Right forelimb (tissue), 1 donor: ENCODE measurements at places on chromosomes 4 and X.
A peak's percentile ranks its signal among the peaks of the same experiment; 100 is the strongest.

- no peak for DNase-seq
Observed at GRCh38 chrX:15874672-15875071, 20.1 kb upstream of the AP1S2 start.

- no peak for DNase-seq
Observed at GRCh38 chrX:8341814-8342590, 122.6 kb upstream of the VCX3B start.

GRCh38 chr4:77155631-77156452, 1.2 kb upstream of the CCNG2 start:
- DNase-seq = no peak

GRCh38 chr4:8463811-8464210, 23.2 kb downstream of the TRMT44 start:
- DNase-seq = no peak

- DNase-seq = no peak
Observed at GRCh38 chrX:153029875-153030274, 26.4 kb upstream of the PNMA3 start.

GRCh38 chr4:13331827-13332226, 152.3 kb downstream of the RAB28 start:
- no peak for DNase-seq

- DNase-seq = peak; percentile 82
Observed at GRCh38 chr4:109302361-109303139, at the start of gene COL25A1. Gene COL25A1 (minus strand): TSS chr4:109302658.

GRCh38 chrX:39808471-39808917, 289.3 kb downstream of the BCOR start:
- no peak for DNase-seq

- no peak for DNase-seq
Observed at GRCh38 chrX:109299091-109299490, 182.8 kb downstream of the GUCY2F start.

- no peak for DNase-seq
Observed at GRCh38 chrX:13472975-13473374, 96.4 kb upstream of the EGFL6 start.

GRCh38 chr4:56976837-56977320, 527 bp downstream of the NOA1 start:
- DNase-seq = no peak

DNA sequence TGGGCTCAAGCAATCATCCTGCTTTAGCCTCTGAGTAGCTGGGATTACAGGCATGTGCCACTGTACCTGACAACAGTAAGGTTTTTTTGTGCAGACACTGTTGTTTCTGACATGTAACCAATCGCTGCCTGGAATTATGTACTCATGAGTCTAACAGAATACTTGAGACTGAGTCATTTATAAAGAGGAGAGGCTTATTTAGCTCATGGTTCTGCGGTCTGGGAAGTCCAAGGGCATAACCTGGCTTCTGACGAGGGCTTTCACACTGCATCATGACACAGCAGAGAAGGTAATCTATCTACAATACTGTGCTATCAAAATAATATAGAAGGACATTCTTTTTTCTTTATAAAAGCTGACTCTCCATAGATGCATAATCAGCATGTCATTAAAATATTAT, 115.5 kb upstream of the STOX2 start:
- DNase-seq = no peak

DNA sequence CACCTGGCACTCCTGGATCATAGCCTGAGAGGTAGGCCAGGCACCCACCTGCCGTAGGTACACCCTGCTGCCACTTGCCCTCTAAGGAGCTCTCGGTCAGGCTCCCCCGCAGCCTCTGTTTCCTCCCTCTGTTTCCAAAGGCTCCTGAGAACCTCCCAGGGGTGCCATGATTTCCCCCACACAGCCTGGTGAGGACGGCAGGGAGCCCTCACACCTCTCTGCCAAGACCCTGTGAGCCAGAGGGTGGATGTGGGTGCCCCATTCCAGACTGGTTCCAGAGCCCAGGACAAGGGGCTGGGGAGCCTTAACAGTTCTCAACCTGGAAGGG, 1.6 kb upstream of the ABLIM2 start:
- DNase-seq = no peak

- DNase-seq = peak; percentile 95
Observed at GRCh38 chr4:83034630-83035494, at the start of gene COPS4. Gene COPS4 (plus strand): TSS chr4:83035183. CDS start chr4:83035225, 42 bp downstream.

DNA sequence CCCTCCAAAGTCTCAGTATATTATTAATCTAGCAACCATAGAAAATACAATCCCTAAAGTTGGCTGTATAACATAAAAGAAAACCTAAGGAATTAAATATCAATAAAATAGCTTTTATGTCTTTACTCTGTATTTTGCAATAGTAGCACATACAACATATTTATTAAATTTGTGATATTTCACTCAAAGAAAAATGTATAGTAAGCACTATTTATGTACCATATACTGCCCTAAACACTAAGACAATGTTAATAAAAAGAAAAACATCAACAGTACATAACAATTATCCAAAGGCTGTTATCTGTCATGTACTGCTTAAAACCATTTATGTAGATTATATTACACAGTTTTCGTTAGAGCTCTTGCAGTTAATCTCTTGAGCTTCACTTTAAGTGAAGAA, 834.5 kb upstream of the INTU start:
- DNase-seq = no peak

- no peak for DNase-seq
Observed at GRCh38 chr4:153294631-153295030, 49.9 kb upstream of the MND1 start.

- DNase-seq = no peak
Observed at GRCh38 chr4:146478009-146478408, 43.7 kb downstream of the SLC10A7 start.

DNA sequence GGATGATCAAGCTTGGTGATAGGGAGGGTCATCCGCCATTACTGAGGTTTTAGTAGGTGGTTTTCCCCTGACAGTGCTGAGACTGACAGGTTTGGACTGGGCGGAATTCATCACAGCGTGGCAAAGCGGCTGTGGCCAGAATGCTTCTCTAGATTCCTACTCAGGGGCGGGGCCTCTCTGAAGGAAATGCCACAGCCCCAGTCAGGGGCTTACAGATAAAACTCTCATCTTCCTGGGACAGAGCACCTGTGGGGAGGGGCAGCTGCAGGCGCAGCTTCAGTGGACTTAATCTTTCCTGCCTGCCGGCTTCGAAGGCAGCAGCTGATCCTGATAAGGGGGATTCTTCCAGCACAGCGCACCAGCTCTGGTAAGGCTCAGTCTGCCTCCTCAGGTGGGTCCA, 316.7 kb downstream of the RPA4 start:
- no peak for DNase-seq

GRCh38 chrX:73267979-73268378, 53.3 kb upstream of the NAP1L2 start:
- DNase-seq = no peak

GRCh38 chr4:62429297-62429696, 1229.2 kb downstream of the ADGRL3 start:
- no peak for DNase-seq

GRCh38 chrX:98405376-98405775, 1521.7 kb downstream of the RPA4 start:
- no peak for DNase-seq

DNA sequence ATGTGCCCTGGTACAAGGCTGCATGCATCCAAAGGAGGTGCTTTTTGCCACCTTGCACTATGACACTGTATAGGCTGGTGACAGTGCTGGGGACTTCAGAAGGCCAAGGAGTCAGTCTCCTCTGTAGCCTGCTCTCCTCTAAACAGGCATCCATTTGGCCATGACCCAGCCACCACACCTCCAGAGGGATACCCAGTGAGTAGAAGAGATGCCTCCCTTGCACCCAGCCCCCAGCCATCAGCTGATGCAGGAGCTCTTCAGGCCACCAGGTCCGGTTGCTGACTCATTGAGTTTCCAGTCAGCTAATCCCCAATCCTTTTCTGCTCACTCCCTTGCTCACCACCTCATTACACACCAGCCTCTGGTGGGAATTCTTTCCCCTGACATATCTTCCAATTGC, 99.8 kb downstream of the PJA1 start:
- DNase-seq = no peak

DNA sequence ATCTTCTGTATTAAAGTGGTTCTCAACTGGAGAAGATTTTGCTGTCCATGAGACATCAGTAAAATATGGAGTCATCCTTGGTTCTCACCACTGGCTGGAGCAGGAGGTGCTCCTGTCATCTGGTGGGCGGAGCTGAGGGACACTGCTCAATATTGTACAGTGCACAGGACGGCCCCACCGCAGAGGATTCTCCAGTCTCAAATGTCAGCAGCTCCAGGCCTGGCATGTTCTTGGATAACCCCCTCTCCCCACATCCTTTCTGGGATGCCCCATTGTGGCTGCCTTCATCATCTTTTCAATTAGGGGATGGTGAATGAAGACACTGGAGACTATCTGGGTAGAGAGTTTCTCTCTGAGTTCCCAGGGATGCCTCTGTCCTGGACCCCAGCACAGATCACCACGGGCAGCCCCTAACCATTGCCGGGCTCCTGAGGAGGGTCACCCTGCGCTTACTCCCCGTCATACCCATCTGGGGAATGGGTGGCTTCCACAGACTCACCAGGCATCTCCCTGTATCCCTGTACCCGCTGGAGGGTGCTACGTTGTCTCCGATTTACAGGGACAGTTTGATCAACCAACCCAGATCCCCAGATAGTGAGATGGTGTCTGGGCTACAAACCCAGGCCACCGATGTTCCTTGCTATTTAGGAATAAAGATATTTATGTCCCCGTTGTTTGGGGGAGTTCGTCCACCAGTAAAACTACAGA, 21.9 kb upstream of the P2RY8 start:
- DNase-seq = no peak

- DNase-seq = no peak
Observed at GRCh38 chr4:146072376-146072775, 103.1 kb upstream of the LSM6 start.

DNA sequence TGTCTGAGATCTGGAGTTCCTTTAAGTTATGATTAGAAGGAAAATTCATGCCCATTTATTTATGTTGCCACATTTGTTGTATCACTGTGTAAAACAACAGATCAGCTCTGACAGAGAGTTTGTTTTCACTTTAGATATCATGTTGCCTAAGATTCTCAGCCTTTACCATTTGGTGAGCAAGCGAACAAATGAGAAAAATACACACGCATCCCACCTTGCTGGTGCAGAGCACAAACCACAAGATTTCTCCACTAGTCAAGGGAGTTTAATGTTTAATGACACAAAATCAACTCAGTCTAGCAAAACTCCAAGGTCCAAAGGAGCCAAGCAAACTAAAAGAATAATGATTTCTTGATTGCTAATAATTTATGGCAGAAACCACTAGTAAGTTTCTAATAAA, 27.7 kb downstream of the FGF5 start:
- DNase-seq = no peak

GRCh38 chr4:93670434-93670833, 158.1 kb upstream of the ATOH1 start:
- DNase-seq = no peak

- no peak for DNase-seq
Observed at GRCh38 chrX:39681885-39682284, 415.9 kb downstream of the BCOR start.

GRCh38 chr4:128159967-128160366, 98.9 kb downstream of the LARP1B start:
- no peak for DNase-seq

GRCh38 chrX:8306291-8306925, 135.3 kb upstream of the VCX2 start:
- DNase-seq = no peak

GRCh38 chr4:141339966-141340365, 119.3 kb downstream of the ZNF330 start:
- DNase-seq = no peak

DNA sequence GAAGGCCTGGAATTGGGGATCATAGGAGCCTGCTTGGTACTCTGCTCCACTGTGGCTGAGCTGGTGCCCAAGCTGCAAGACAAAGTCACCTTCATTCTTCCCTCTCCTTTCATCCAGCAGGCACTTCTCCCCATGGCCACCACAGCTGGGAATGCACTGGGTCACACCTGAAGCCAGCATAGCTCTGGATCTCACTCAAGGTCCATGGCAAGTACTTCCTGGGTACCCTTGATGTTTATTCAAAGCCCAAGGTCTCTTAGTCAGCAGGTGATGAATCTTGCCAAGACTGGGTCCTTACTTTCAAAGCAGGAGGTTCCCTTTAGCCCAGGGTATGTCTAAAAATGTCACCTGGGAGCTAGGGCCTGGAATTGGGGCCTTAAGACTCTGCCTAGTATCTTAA, 4.9 kb upstream of the SLC4A4 start:
- DNase-seq = no peak

GRCh38 chr4:16007471-16008095, 44.6 kb upstream of the FGFBP2 start:
- DNase-seq = no peak

DNA sequence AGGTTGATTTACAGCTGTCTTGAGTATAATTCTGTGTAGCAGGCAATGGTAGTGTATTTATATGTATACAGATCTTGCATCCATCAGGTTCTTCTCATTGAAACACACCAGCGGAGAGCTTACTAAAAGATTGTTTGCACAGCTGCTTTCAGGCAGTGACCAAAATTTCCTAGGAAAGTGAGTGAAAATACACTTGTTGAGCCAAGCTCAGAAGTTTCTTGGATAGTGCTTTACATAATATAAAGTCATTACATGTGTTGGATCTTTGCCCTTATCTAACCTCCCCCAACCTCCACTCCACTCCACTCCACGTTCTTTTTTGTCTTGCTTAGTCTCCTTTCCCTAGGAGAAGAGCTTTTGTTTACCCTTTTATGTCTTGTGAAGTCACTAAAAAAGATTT, 34.1 kb downstream of the CNKSR2 start:
- no peak for DNase-seq

GRCh38 chr4:105361053-105361452, 112.8 kb downstream of the PPA2 start:
- no peak for DNase-seq

- no peak for DNase-seq
Observed at GRCh38 chr4:119835613-119835910, 207.0 kb upstream of the PDE5A start.

DNA sequence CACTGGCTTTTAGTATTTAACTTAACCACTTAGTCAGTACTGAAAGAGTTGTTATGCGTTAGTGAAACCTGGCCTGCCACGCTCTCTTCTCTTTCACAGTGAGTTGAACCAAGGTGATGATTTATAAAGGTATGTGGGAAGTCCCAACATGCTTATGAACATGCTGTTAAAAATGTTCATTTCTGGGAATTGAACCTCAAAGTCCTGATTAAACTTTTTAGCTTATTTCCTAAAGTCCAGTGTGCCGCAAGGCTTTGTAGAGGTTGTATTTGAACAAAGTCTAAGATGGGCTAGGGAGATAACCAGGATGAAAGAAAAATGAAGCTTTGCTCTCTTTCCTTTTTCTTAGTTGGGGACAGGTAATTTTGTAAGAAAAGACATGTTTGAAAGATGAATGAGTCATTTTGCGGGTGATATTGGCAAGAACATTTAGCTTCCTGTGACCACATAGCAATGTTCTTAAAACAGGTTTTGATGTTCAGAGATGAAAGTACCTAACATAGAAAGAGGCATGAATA, 270.3 kb downstream of the DTHD1 start:
- no peak for DNase-seq

DNA sequence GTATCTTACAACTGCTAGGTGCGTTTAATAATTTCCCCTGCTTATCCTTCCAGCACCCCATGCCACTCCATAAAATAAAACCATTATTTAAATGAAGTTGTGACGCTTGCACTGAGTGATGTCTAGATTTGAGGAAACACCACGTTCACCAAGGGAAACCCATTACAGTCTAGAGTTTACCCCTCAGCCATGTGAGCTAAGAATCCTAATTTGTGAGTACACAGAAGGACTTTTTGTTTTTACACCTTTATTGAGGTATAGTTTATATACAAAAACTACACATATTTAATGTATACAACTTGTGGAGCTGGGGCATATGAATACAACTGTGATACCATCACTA, 326.8 kb downstream of the RAPGEF2 start:
- no peak for DNase-seq

- no peak for DNase-seq
Observed at GRCh38 chrX:127708155-127708554, 344.0 kb downstream of the ACTRT1 start.
